ENCODE measurements at places on chromosomes 16 and 17.

- no peak for DNase-seq
Measured at GRCh38 chr16:86353148-86353547, 157.2 kb upstream of the FOXF1 start.

DNA sequence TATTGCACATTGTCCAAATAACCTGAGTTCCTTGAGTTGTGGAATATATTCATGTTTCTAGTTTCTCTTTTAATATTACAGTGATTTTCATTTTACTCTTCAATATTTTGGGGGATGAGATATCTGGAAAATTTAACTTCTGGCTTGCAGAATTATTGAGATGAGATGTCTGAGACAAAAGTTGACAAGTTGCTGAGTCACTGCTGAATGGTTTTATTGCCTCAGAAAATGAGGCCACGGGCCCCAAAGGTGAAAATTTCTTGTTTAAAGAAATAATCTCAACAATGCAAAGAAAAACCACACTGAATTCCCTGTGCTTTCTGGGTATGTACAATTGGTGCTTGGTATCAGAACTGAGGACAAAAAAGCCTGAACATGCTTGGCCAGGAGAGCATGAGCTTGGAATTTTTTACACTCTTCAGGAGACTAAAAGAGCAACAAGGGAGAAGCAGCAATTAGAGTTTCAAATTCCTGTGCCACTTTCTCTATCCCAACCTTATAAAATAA lies 129.2 kb upstream of the TOM1L1 start:
- DNase-seq = no peak

- no peak for DNase-seq
Measured at GRCh38 chr17:77003699-77004098, 135.5 kb downstream of the MGAT5B start.

DNA sequence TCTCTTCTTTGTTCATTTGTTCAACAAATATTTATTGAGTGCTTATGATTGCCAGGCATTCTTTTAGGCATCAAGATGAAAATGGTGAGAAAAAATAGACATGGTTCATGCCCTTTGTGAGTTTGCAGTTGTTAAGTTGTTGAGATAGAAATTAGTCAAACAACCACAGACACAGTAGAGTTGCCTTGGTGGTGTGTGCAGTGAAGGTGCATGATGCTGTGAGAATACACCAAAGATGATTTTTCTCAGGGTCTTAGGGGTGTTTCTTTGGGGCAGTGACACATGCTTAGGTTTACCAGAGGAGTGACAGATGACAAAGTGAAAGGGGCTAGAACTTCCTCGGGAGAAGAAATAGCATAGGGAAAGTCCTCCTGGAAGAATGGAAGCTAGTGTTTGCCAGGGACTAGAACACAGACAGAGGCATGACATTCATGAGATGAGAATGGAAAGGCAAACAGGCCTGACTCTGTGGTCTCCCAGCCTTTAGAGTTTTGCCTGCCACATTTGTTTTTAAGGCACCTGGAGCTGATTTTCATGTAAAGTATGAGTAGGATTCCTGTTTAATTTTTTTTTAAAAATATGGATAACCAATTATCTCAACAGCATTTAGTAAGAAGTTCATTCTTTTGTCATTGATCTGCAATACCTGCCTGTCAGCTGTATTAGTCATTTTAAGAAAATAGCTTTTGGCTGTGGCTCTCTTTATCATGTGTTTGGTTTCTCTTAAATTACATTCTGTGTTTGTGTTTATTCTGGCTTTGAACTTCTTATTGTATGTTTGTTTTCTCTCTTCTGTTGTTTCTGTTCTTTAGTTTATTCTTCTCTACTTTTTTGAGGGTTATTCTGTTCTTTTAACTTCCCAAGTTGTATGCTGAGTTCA lies 36.6 kb downstream of the CYLD start:
- no peak for DNase-seq

DNA sequence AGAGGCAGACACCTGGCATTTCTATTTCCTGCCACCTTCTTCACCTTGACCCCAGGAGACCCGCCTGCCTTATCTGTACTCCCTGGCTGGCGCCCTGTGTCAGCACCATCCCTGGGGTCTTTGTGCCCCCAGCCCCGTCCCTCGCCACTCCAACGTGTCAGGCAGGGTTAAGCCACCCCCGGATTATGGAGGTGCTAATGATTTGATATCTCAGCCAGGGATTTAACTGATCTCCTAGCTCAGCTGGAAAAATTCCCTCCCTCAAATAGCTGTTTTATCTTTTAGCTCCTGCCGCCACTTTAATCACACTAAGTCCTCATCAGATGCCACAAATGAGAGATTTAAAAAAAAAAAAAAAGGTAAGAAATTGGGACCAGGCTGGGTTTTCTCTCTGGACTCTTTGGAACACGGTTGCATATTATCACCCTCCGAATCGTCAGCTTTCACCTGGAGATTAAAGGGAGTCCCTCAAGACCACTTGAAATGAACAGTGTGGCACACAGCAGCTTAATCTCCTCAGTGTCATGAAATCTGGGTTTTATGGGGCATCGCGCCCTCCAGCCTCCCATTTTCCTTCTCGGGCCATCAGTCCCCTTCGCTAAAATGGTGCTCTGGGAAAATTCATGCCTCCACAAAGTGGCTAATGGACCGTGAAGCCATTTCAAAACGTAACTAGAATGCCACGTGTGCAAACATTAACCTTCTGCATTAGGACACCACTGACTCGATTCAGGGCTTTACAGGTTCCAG lies 26.2 kb upstream of the WFDC1 start:
- no peak for DNase-seq

GRCh38 chr16:87961623-87962022 lies 10.4 kb downstream of the BANP start:
- DNase-seq = no peak

DNA sequence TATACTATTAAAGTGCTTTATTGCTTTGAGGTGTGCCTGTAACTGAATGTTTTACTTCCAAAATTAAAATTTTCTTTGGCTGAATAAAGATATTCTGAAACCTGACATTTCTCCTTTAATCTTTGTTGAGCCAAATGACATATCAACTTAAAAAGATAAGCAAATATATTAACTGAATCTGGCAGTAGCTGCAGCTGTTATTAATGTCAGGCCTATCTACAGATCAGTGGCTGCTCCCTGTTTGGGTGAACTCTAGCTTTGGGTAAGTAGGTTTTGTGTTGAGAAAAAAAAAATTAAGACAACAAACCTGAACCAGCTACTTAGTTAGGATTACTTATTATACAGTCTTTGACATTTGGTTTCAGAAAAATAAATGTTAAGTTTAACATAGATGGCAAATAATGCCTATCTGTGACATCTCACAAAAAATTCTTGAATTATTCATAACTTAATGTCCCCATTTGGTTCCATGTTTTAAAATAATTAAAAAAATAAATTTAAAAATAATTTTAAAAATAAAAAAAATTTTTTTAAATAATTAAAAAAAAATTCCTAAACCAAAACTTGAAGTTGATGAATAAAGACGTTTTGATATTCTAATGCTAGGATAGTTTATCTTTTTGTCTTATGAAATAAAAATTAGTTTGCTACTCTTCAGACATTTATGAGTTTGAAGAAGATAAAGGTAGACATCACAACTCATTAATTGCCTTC lies 19.8 kb downstream of the CPD start:
- DNase-seq = no peak

All from stimulated activated CD8-positive, alpha-beta memory T cell treated with anti-CD3 and anti-CD28 coated beads, Interleukin-15, amount 100 ng/mL, for 24 hours (primary cell).